ENCODE measurements at places on chromosomes 16 and 17.

DNA sequence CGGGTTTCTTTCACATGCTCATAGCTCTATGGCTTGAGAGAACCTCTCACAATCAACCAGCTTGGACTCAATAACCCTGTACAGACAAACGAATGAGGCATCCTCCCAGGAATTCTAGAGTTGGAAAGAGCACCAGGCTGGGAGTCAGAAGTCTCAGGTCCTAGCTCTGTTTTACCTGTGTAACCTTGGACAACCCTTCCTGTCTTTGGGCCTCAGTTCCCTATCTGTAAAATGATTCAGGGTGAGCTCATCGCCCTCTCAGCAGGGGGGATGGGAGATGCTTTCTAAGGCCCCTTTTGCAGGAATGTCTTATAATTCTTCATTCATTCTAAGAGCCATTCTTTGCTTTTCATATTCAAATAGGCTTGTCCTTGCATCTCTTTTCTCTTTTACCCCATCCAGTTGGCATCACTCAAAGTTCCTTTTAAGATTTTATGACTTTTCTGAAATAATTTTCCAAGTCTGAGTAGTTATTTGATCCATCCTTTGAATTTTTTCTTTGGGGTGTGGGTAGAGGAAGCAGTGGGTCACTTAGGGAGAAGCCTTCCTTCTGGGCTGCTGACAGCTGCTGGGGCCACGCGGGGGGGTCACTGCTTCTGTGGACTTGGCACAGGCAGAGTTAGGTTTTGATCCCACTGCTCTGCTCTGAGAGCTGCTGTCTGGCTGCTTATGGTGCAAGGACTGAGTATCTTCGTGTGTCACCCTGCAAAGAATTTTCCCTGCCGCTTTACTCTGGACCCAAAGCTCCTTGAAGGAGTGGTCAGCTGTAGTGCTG lies 102.7 kb downstream of the UTP18 start:
- no peak for DNase-seq

DNA sequence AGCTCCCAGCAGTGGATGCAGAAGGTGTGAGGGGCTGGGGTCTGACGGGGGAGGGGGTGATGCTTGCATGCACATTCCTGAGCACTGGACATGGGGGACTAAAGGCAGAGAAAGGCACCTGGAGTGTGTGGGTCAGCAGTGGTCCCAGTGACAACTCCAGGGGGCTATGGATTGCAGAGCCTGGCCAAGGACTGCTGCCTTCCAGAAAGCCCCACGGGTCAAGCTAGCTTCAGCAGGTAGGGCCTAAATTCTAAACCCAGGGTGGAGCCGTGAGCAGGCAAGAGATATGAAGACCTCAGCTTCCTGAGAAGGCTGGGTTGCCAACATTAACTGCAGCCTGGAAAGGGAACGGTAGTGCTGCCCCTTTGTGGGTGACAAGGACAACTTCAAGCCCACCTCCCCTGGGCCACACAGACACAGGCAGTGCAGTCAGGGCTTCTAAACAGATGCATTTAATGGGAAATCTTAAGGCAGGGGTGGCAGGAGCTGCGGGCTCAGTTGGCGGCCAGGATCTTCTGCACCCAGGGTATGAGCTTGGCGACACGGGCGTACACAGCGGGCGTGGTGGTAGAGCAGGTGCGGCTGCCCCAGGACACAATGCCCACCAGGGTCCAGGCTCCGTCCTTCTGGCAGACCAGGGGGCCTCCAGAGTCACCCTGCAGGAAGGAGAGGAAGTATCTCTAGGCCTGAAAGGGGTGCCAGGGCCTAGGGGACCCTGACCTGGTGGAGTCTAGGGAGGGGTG lies 3.1 kb downstream of the CTRB2 start:
- no peak for DNase-seq

DNA sequence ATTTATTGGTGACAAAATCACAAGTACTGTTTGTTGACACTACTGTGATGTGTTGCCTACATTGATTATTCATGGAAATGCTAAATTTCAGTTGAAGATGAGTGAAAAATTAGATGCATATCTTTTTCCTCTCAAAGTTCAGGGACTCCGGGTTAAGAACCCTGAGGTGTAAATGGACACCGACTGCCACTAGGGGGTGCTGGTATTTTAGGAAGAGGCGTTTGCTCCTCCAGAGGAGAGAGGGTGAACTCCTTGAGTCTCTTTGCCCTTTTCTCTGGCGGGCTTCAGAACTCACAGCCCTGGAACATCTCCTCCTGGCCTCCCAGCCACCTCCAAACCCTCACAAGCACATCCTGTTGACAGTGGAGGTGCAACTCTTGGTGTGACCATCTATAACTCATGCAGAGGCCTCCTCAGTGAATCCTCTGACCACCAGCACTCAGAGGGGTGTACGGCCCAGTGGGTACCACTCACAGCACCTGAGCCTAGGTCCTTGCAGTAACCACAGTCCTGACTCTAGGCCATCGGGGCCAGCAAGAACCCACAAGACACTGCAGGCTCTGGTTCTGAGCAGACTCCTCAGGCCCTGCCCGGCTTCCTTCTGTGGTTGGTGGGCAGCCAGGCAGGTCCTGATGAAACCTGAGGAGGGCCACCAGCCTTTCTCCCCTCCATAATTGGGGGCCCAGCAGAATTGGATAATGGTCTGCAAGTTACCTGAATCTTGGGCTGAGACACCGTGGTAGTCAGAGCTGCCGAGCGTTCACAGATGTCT lies 26.2 kb upstream of the PIK3R5 start:
- peak; percentile 70 for DNase-seq

- DNase-seq: no peak
These were observed 1151.9 kb upstream of the GOT2 start for GRCh38 chr16:59886021-59886420.

- no peak for DNase-seq
These were observed 2.3 kb downstream of the ARL4D start for GRCh38 chr17:43400943-43401717.

GRCh38 chr16:87033541-87034300 lies 283.5 kb downstream of the C16orf95 start:
- no peak for DNase-seq

DNA sequence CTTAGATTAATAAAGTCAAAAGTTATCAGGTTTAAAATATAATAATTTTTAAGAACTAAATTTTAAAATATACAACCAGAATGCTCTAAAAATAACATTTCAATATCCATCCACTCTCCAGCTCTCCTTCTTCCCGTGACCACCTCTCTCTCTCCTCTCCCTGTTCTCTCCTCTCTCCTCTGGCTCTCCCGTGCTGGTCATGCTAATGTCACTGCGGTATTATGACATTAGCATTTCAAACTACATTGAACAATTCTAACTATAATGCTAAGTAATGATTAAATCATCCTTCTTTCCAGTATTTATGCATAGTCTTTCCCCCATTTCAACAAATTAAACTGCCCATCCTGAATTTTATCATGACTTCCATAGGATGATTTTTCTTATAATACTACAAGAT lies 154.7 kb downstream of the CEP112 start:
- no peak for DNase-seq

GRCh38 chr17:81568416-81568815 lies 16.3 kb upstream of the FAAP100 start:
- no peak for DNase-seq

DNA sequence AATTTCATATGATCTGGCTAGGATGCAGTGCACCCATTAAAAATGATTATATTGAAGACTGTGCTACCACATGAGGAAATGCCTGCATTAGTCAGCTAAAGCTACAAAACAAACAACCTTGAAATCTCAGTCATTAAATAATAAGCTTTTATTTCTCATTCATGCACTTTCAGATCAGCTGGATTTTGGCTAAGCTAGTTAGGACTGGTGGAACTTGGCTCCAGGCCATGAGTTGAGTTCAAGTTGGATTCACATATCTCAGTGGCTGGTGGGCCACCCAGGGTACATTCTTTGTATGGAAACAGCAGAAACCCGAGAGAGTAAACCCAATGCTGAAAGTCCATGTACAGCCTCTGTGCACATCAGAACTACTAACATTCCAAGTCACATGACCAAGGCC lies 6.4 kb upstream of the SLFN12L start:
- no peak for DNase-seq

DNA sequence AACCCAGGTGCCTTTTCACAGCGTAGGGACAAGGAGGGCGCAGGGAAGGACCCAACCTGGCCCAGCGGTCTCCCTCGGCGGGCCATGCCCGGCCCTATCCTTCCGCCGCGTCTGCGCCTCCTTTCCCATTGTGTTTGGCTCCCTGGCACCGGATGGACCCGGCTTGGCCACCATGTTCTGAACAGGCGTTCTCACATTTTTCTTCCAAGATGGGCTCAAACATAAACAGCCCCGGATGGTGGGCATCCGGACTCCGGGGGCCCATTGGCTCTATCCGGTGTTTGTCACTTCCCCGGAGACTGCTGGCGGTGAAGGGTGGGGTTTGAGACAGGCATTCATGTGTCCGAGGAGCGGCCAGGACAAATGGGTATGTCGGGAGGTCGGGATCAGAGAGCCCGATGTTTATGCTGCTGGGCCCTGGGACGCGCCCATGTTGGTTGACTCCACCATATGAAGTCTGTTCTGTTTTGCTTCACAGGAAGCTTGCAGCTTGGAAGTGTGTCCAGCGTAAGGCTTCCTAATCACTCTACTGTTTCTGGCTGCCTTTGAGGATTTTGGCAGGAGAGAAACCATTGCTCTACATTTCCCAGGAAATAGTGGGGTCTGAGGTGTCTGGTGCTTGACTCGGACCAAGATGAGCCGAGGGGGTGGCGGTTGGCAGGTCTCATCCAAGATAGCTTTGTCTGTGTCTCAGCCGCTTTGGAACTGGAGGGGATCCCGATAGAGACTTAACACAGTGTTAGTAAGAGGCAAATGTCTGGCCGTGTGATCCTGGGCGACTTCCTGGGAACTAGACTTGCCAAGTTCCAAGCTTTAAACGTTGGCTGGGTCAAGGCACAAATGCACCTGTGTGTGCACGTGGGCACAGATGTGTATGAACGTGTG lies 188.3 kb downstream of the IRF8 start:
- DNase-seq: no peak

DNA sequence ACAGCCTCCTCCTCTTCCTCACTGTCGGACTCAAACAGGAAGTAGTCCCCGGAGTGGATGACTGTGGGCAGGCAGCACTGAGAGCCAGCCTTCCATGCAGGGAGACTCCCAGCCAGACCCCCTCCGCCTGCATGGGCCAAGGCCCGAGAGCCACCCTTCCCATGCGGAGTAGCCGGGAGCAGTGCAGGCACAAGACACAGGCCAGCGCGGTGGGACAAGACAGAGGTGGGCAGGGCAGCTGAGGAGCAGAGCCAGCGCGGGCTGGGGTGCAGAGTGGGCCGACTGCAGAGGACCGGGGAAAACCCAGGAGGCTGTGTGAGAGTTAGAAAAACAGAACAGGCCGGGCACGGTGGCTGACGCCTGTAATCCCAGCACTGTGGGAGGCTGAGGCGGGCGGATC lies 17.6 kb downstream of the CTU2 start:
- no peak for DNase-seq

DNA sequence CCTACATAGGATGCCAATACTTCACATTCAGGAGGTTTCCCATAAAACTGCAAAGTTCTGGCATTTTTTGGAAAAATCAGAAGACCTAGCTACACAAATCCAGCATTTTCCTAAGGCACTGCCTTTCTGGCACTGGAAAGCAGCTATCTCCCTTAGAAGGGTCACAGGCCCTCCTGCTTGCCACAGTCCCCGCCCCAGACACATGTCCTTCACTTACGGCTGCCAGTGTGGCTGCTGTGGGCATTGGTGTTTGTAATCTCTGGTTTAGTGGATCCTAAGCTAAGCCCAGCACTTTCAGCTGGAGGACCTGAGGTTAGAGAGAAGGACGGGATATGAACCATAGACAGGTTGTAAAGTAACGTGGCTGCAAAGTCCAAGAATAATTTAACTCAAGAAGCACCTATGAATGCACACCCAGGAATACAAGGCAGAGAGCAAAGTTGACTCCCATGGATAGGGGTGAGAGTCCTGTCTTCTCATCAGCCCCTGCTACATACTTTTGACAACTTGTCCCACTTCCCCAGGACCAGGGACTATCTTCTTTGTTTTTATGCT lies 100.0 kb downstream of the XYLT1 start:
- DNase-seq: no peak

DNA sequence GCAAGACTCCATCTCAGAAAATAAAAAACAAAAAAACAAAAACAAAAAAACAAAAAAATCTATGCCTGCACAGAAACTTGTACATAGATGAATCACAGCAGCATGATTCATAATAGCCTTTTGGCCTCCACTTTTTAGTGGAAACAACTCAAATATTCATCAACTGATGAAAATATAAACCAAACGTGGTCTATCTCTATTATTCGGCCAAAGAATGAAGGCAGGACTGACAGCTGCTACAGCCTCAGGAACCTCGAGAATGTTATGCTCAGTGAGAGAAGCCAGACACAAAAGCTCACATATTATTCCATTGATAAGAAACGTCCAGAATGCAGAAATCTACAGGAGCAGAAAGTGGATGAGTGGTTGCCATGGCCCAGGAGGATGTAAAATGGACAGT lies 19.8 kb downstream of the PPL start:
- DNase-seq: no peak

DNA sequence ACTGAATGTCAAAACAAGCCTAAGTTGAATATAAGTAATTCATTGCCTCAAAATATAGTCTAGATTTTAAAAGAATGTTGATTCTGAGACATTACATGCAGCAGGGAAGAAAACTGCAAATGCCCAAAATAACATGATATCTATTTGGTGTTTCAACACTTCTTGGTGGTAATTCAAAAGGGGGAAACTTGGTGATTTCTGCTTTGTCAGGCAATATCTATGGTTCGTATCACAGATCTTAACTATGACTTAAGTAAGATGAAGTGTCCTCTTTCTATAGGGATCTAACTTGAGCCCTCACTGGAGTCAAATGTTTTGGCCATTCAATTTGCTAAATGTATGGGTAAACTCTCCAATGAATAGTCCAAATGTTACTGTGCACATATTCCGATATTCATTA lies 44.6 kb downstream of the GNA13 start:
- DNase-seq: no peak

DNA sequence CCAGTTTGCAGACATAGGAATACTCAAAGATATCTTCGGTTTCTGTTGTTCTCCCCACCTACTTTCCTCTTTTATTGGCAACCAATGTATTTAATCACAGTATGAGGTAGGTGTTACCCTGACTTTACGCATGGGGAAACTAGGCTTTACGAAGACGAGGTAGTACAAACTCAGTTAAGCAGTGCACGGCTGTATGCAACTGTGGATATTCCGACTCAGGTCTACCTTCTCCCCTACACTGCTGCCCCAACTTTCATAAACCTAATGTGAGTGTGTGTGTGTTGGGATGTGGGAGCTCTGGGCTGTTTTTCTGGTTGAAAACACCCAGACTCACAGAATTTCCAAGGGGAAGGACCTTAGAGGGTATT lies 1.2 kb upstream of the GPT2 start:
- DNase-seq: no peak

Data from activated naive CD4-positive, alpha-beta T cell treated with anti-CD3 and anti-CD28 coated beads, Interleukin-2, amount 50 U/mL, for 16 hours (primary cell).